ENCODE measurements at places on chromosomes 1 and 21. TPM values are rescaled to one million over a fixed set of nuclear protein-coding genes. Genes with fewer than 3 reads are reported as not detected.
A peak's percentile ranks its signal among the peaks of the same experiment; 100 is the strongest.

Gene NBPF6
- total RNA-seq: not detected

Gene OR1C1
- not detected for total RNA-seq

Gene SRSF11
- total RNA-seq: 252 TPM

Gene VWA1
- total RNA-seq: 0.36 TPM

Gene ADAMTS4
- 2.5 TPM for total RNA-seq

Gene SLC19A2
- total RNA-seq: 4.8 TPM

Gene BRDT
- total RNA-seq: not detected

Gene ROR1
- not detected for total RNA-seq

Gene SLAMF9
- total RNA-seq: not detected

Gene ATAD3A
- total RNA-seq: 32.6 TPM

GRCh38 chr1:241770115-241770514, 77.9 kb upstream of the EXO1 start:
- no peak for DNase-seq
- H3K4me3 ChIP-seq: no peak overlapping the region

DNA sequence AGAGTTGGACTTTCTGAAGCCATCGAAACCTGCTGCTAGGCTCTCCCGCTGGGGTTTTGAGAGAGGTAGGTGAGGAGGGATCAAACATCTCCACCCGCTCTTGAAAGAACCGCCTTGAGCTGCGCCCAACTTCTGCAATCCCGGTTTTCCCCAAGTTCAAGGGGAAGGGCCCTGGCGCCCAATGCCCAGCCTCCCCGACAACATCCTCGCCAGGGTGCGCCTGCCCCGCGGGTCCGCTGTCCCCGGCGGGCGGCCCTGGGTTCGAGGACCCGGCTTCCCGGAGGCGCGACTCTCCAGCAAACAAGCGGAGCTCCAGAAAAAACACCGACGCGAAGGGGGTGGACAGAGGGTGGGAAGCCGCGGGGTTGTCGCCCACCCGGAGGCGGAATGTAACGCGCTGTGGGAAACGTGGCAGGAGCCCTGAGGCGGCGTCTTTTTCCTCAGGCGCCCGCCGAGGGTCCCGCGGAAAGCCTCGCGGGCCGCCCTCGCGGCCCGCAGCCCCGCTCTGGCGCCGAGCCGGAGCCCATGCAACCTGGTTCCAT, 607 bp downstream of the BTG3 start:
- peaks cover 2% of the 10 kb centered on the region for H3K27me3 ChIP-seq
- H3K27ac ChIP-seq: peak overlapping the region; percentile 97
- DNase-seq: peak; percentile 63
- H3K4me3 ChIP-seq: peak overlapping the region; percentile 97
- H3K36me3 ChIP-seq: peaks cover 18% of the 10 kb centered on the region

- H3K27ac ChIP-seq: no peak overlapping the region
- H3K4me3 ChIP-seq: no peak overlapping the region
- H3K27me3 ChIP-seq: peaks cover 6% of the 10 kb centered on the region
Measured at GRCh38 chr21:43987509-43987908, 24.6 kb upstream of the TRAPPC10 start.

DNA sequence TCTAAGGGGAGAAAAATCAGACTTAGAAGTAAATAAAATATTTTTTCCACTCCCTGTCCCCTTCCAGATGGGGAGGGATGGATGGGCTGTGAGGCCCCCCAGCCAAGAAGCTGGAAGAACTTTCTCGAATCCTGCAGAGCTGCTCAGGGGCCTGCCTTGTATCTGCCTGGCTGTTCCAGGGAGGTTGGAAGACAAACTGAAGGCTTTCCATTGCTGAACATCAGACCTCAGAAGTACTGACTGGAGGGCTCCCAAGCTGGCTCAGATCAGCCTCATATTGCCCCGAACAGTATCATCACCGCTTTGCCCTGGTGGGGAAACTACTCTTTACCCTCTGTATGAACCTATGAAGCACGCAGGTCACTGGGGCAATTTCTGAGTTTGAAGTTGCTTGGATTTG, 12.4 kb upstream of the F3 start:
- no peak for DNase-seq
- no peak overlapping the region for H3K27ac ChIP-seq
- H3K4me3 ChIP-seq: no peak overlapping the region
- H3K4me1 ChIP-seq: no peaks in the 10 kb centered on the region

- H3K4me3 ChIP-seq: no peak overlapping the region
- peaks cover 2% of the 10 kb centered on the region for H3K36me3 ChIP-seq
- H3K27me3 ChIP-seq: peaks cover 16% of the 10 kb centered on the region
- no peak overlapping the region for H3K27ac ChIP-seq
- no peak for DNase-seq
Measured at GRCh38 chr1:107439567-107439966, 298.7 kb downstream of the NTNG1 start.

GRCh38 chr1:158644449-158644848, 39.4 kb downstream of the OR10Z1 start:
- peaks cover 2% of the 10 kb centered on the region for H3K36me3 ChIP-seq
- H3K27me3 ChIP-seq: no peaks in the 10 kb centered on the region
- H3K4me1 ChIP-seq: peaks cover 10% of the 10 kb centered on the region
- no peak overlapping the region for H3K4me3 ChIP-seq
- H3K27ac ChIP-seq: no peak overlapping the region

GRCh38 chr1:220045356-220046051, 801 bp downstream of the EPRS1 start:
- H3K4me1 ChIP-seq: peaks cover 15% of the 10 kb centered on the region
- no peaks in the 10 kb centered on the region for H3K27me3 ChIP-seq
- peak overlapping the region; percentile 97 for H3K4me3 ChIP-seq
- peaks cover 2% of the 10 kb centered on the region for H3K36me3 ChIP-seq

- no peaks in the 10 kb centered on the region for H3K36me3 ChIP-seq
- H3K4me3 ChIP-seq: no peak overlapping the region
- H3K27me3 ChIP-seq: peaks cover 3% of the 10 kb centered on the region
- no peaks in the 10 kb centered on the region for H3K4me1 ChIP-seq
Measured at GRCh38 chr1:201691716-201692554, 137.0 kb upstream of the IPO9 start.

DNA sequence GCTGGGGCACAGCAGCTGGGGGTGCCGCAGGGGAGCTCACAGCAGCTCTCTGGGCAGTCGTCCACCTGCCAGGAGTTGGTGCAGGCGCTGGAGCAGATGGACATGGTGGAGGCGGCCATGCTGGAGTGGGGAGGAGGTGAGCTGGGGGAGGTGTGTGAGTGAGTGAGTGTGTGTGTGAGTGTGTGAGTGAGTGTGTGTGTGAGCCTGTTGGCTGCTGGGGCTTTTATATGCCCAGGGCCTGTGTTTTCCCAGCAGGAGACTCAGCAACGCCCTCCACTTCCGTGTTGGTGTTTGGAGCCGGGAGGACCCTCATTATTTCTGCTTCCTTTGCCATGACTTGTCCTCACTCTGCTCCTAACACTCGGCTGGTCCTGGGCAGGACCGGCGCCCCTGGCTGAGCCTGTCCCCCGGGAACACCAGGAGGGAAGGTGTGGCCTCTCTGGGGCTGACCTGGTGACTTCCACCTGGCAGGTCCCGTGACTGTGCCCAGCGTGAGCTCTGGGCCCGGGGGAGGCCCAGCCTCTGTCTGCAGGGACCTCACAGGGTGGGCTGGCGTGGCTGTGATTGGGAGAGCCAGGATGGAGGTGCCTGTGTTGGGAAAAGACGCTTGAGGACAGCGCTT, at the start of gene KRTAP10-2:
Gene KRTAP10-2 (minus strand): TSS at position 166 of the 622 bp plus-strand sequence. CDS start 47 bp downstream, at position 119.
- no peak within 1 kb of the TSS for H3K4me3 ChIP-seq
- peak within 1 kb of the TSS; percentile 59 for H3K27ac ChIP-seq
- peaks cover 17% of the 10 kb centered on the region for H3K36me3 ChIP-seq
- DNase-seq: peak; percentile 20
- peaks cover 5% of the 10 kb centered on the region for H3K27me3 ChIP-seq
- H3K4me1 ChIP-seq: peaks cover 15% of the 10 kb centered on the region

DNA sequence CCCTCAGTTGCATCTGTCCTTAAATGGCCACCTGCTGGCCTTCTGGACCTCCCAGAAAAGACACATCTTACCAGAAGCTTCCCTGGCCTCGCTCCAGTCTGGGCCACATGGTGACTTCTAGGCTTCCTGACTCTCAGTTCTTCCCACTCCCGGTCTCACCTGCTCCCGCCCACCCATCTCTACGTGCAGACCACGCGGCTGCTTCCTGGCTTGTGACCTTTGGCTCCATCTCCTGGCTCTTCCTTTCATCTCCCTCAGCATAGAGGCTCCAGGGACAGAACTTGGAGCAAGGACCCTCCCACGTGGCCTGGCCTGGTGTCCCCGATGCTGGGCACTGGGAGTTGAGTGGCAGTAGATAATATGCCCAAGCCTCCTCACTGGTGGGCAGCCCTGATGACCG, 124.9 kb upstream of the IRF2BP2 start:
- H3K27me3 ChIP-seq: no peaks in the 10 kb centered on the region
- no peaks in the 10 kb centered on the region for H3K36me3 ChIP-seq
- peaks cover 33% of the 10 kb centered on the region for H3K4me1 ChIP-seq
- no peak overlapping the region for H3K4me3 ChIP-seq
- H3K27ac ChIP-seq: no peak overlapping the region
- DNase-seq: no peak

DNA sequence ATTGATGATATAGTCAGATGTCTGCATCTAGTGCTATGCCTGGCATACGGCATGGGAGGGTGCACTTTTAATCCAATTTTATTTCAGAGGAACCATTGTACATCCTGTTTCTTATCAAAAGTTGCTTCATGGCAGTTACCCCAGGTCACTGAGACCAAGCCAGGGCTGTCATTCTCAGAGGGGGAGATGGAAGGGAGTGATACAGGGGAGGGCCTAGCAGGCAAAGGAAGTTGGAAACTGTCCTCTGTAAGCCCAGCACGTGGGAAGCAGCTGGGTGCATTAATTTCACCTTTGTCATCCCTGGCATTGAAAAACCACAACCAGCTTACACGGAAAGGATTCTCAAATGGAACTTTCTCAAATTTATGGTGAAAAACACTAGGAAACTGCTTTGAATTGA, 458.7 kb upstream of the ADAMTS5 start:
- no peak overlapping the region for H3K4me3 ChIP-seq
- no peaks in the 10 kb centered on the region for H3K4me1 ChIP-seq
- H3K27ac ChIP-seq: no peak overlapping the region
- no peaks in the 10 kb centered on the region for H3K27me3 ChIP-seq
- DNase-seq: no peak

DNA sequence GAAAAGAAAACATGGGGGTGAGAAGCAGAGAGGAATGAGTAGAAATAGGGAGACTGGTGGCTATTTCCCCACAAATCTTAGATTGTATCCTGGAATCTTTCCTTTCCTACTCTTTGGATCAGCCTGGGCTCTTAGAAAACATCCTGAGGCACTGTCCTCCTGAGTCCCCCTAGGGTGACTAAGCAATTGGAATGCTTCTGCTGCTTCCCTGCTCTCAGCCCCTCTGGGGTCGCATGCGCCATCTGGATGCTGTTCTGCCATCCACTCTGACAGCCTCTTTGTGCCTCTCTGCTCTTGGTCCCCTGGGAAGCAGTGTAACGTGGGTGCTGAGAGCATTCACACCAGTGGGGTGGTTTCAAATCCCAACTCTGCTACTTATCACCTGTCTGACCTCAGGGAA, 443.0 kb downstream of the SIPA1L2 start:
- H3K27ac ChIP-seq: no peak overlapping the region
- no peaks in the 10 kb centered on the region for H3K36me3 ChIP-seq
- H3K27me3 ChIP-seq: peaks cover 2% of the 10 kb centered on the region

DNA sequence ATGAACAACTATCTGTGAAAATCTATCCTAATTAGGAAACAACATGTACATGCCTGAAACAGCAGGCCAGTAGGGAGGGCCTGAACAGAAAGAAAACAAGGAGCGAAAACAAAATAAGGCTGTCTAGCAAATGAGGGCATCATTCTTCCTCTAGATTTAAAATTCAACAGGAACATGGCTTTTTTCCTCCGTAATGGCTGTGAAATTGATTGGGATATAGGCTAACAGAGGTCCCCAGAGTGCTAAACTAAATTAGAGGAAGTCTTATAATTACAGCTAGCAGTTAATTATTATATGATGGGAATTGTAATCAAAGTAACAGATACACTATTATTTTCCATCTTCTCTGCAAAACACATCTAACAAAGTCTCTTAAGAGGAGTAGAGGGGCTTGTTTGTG, 51.7 kb upstream of the TIAM1 start:
- DNase-seq: no peak
- H3K4me3 ChIP-seq: no peak overlapping the region
- H3K4me1 ChIP-seq: peaks cover 46% of the 10 kb centered on the region
- H3K27me3 ChIP-seq: peaks cover 3% of the 10 kb centered on the region
- H3K36me3 ChIP-seq: no peaks in the 10 kb centered on the region
- H3K27ac ChIP-seq: peak overlapping the region; percentile 32

DNA sequence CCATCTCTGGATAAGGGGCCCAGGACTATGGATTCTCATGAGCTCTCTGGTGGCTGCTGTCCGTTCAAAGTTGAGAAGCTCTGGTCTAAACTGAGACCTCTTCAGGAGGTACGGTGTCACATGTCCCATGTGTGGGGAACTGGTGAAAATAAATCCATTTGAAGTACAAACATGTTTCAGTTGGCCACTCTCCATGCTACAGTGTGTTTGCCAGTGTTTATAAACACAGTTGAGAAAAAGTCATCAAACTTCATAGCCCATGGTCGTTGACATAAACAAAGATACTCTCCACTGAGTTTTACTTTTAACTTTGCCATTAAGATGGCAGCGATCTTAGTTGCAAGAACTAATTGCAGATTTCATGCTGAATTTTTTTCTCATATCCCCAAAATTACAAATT, 72.8 kb downstream of the PSMG1 start:
- no peak for DNase-seq
- peaks cover 4% of the 10 kb centered on the region for H3K27me3 ChIP-seq
- no peak overlapping the region for H3K4me3 ChIP-seq
- H3K27ac ChIP-seq: no peak overlapping the region
- H3K36me3 ChIP-seq: no peaks in the 10 kb centered on the region
- no peaks in the 10 kb centered on the region for H3K4me1 ChIP-seq

DNA sequence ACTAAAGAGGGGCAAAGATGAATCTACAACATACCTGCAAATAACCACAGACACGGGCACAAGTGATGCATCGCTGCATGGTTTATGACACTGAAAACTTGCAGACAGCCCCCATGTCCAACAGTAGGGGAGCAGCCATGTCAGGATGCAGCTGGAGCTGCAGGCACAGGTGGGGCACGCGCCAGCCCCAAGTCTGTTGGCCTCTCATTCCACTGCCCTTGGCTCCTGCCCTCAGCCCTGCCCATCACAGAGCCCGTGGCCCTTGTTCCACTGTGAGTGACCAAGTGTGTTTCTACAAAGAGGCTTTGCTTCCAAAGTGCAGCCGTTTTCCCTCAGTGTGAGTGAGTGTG, 3.2 kb upstream of the PADI4 start:
- H3K27ac ChIP-seq: no peak overlapping the region
- DNase-seq: no peak
- no peak overlapping the region for H3K4me3 ChIP-seq
- no peaks in the 10 kb centered on the region for H3K4me1 ChIP-seq

- DNase-seq: no peak
- peak overlapping the region; percentile 47 for H3K4me3 ChIP-seq
- peak overlapping the region; percentile 78 for H3K27ac ChIP-seq
- no peaks in the 10 kb centered on the region for H3K27me3 ChIP-seq
Measured at GRCh38 chr1:66357478-66358197, 176.3 kb upstream of the SGIP1 start.

GRCh38 chr1:147264158-147264768, 21.8 kb downstream of the CHD1L start:
- DNase-seq: no peak
- peaks cover under 1% of the 10 kb centered on the region for H3K4me1 ChIP-seq
- peaks cover 39% of the 10 kb centered on the region for H3K36me3 ChIP-seq
- H3K27ac ChIP-seq: no peak overlapping the region
- no peak overlapping the region for H3K4me3 ChIP-seq

- DNase-seq: no peak
- peaks cover 2% of the 10 kb centered on the region for H3K4me1 ChIP-seq
- no peaks in the 10 kb centered on the region for H3K36me3 ChIP-seq
- H3K4me3 ChIP-seq: no peak overlapping the region
- no peak overlapping the region for H3K27ac ChIP-seq
Measured at GRCh38 chr1:69648486-69648885, 80.8 kb downstream of the LRRC7 start.

- no peak overlapping the region for H3K27ac ChIP-seq
- no peaks in the 10 kb centered on the region for H3K36me3 ChIP-seq
- peaks cover 22% of the 10 kb centered on the region for H3K27me3 ChIP-seq
- H3K4me1 ChIP-seq: no peaks in the 10 kb centered on the region
- no peak overlapping the region for H3K4me3 ChIP-seq
Measured at GRCh38 chr1:170520601-170521000, 11.4 kb upstream of the GORAB start.

Measured in activated naive CD8-positive, alpha-beta T cell treated with anti-CD3 and anti-CD28 coated beads, Interleukin-2, amount 10 ng/mL, durations not matched to agents 7 days and 5 days (primary cell).